ENCODE measurements at places on chromosomes 1 and 21.
A peak's percentile ranks its signal among the peaks of the same experiment; 100 is the strongest.

GRCh38 chr1:236685205-236685916 lies 938 bp upstream of the ACTN2 start:
- no peak for DNase-seq

GRCh38 chr1:53326598-53327181 lies 1.2 kb downstream of the LRP8 start:
- DNase-seq = peak; percentile 63

GRCh38 chr1:24727501-24728216 lies 17.6 kb upstream of the CLIC4 start:
- peak; percentile 28 for DNase-seq

- DNase-seq = peak; percentile 57
Measured at GRCh38 chr1:3222042-3222692, 153.2 kb downstream of the PRDM16 start.

- no peak for DNase-seq
Measured at GRCh38 chr1:75243124-75243523, 108.9 kb downstream of the LHX8 start.

- no peak for DNase-seq
Measured at GRCh38 chr1:55147524-55147923, 67.6 kb downstream of the USP24 start.

GRCh38 chr1:161989108-161989507 lies 34.6 kb downstream of the OLFML2B start:
- DNase-seq = no peak

DNA sequence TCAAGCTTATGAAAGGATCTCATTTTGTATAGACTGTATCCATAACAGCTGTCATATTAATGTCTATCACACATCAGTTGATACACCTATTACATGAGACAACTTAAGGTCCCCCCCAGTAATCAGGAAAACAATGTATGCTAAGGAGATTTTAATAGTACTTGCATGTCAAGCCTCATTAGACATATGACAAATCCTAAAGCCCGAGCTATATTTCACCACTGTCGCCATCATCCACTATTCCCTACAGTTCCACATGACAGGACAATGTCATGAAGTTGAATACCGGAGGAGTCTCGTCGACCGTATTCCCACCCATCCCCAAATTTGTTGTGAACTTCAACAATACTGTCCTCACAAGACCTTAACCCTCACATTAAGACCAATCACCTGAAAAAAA lies 3.4 kb downstream of the HMGN1 start:
- DNase-seq = no peak

DNA sequence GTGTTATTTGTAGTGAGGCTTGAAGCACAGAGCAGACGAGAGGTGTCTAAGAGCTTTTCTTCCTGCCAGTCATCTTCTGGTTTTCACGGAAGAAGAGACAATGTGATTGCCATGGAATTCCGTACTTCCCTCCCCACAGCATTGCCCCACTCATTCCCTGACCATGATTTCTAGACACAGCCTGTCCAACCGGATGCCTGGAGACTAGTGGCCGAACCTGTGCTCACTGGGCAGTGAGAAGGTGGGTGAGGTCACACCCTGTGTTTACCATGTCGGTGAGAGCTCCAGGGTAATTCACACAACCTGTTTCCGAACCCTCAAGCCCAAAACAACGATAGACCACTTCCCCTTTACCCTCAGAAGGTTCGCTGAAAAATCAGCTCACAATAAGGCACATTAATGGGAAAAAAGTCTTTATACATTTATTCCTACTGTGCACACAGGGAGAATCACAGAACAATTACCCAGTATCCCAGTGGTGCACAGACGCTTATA lies 271.9 kb upstream of the FMN2 start:
- no peak for DNase-seq

DNA sequence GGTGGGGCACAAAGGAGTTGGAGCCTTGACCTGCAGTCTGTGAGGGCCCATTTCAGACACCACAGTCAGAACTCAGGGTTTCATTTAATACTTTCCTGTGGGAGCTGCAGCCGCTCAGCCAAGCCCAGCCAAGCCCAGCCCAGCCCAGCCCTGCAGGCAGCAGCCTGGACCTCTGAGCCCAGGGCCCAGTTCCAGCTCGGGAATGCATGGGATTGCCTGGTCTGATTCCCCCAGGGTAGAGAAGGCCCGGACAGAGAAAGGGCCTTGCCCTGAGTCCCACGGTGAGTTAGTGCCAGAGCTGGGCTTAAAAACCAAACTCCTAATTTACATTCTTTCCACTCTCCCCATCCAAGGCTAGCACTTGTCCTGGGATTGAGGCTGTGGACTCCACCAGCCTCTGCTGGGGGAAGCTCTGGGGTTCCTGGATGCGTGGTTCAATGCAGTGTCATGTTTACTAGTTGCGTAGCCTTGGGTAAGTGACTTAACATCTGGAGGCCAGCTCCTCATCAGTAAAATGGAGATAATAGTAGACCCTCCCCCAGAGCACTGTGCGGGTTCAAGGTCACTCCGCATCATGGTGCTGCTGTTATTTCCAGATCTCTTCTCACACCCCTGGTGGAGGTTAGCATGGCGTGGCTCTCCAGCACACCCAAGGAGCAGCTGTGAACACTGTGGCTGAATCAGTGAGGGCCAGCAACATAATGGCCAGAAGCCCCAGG lies 29.2 kb upstream of the PKP1 start:
- no peak for DNase-seq

GRCh38 chr1:219085988-219086387 lies 87.7 kb upstream of the LYPLAL1 start:
- no peak for DNase-seq

DNA sequence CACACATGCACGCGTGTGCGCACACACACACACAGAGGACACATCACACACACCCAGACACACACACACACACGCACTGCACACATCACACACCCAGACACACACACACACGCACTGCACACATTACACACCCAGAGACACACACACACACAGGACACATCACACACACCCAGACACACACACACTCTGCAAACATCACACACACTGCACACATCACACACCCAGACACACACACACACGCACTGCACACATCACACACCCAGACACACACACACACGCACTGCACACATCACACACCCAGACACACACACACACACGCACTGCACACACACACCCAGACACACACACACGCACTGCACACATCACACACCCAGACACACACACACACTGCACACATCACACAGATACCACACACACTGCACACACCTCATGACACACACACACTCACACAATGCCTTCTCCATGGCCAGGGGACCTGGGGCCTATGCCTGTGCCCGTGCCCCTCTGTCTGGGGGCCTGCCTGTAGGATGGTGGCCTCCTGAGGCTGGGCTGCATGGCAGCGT lies 24.4 kb downstream of the CRYAA start:
- DNase-seq = no peak

DNA sequence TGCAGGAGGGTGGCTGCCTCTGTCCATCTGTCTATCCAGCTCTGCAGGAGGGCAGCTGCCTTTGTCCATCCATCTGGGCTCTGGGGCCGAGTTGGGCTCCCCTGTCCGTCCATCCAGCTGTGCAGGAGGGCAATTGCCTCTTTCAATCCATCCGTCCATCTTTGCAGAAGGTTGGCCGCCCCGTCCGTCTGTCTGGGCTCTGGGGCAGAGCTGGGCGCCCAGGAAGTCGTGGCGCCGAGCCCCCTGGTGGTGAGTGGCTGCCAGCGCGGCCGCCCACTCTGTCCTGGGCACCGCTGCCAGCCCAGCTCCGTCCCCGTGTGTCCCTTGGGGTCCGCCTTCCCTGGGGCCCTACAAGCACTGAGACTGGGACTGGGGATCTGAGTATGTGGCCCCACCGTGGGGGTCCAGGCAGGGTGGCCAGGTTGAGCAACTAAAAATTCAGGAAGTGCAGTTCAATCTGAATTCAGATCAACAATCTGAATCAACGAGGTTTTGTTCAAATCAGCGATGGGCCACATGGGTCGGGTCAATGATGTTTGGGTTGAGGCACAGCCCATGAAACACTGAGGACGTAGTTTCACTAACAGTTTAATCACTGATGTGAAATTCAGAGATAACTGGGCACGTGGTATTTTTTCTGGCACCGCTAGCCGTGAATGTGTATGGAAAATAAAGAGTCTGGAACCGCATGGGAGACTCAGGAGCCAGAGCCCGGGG lies 99.1 kb upstream of the ACTRT2 start:
- no peak for DNase-seq

- DNase-seq = no peak
Measured at GRCh38 chr1:153546371-153546770, 765 bp upstream of the S100A4 start.

DNA sequence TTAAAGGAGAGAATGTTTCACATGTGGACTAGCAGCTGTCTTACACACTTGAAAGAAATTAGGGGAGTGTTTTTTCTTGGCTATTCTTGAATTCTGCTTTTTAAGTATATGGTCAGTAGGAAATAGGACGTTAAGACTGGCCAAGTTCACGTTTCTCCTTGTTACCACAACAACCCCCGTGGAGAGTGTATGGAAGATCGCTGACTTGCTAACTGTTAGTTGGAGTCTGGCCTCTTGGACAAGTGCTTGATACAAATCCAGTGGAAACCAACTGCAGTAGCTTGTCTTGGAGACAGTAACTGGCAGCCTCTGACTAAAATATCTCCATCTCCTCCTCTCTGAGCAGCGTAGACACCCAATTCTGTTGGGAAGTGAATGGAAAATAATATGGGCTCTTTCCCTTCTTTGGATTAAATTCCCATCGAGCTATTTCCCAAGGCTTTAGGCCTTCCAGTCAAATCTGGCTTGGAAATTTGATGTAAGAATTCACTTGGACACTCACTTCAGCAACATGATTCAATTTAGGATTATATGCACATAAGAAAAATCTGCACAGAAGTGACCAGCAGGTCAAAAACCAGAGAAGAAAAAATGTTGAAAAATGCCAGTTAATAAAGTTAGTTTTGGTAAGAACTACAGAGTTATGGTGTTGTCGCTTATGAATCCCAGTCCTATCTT lies 3.6 kb upstream of the NFIA start:
- peak; percentile 17 for DNase-seq

All from KG1 (cell line).